ACHN (cell line): ENCODE measurements at places on chromosomes 3 and 15.

DNA sequence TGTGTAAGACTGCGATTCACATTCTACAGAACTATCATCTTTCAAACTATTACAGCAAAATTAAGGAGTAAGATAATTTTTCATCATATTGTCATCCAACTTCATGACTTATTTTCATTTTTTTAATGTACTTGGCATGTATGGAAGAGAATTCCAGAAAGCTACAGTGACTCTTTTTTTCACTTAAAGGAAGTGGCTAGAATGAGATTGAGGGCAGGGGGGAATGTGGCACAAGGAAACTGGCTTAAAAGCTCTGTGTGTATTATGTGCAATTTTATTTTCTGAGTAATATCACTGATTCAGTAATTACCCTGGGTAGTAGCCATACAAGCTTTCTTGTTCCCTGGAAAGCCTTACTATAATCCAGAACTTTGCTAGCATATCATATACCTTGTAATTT, 94.6 kb downstream of the FILIP1L start:
- DNase-seq, result no peak

GRCh38 chr3:187484547-187485295, 116.5 kb downstream of the RTP4 start:
- no peak for DNase-seq

GRCh38 chr3:132381348-132381944, 35.9 kb upstream of the DNAJC13 start:
- no peak for DNase-seq

GRCh38 chr15:66897416-66897815, 168.0 kb upstream of the SMAD3 start:
- no peak for DNase-seq

GRCh38 chr15:25641762-25642161, 202.9 kb upstream of the UBE3A start:
- peak; percentile 8 for DNase-seq

GRCh38 chr3:157110761-157111278, 49.1 kb downstream of the CCNL1 start:
- DNase-seq, result no peak

- no peak for DNase-seq
Observed at GRCh38 chr3:172155897-172156585, 116.7 kb downstream of the FNDC3B start.

- no peak for DNase-seq
Observed at GRCh38 chr3:88075497-88075896, 16.4 kb downstream of the ZNF654 start.

- DNase-seq, result no peak
Observed at GRCh38 chr3:182330646-182331045, 462.7 kb upstream of the ATP11B start.
